T-helper 1 cell (primary cell): ENCODE measurements at places on chromosomes 16 and 17.
A peak's percentile ranks its signal among the peaks of the same experiment; 100 is the strongest.

- DNase-seq, result peak; percentile 56
These were observed 53.4 kb downstream of the MFSD11 start for GRCh38 chr17:76791053-76791980.

- no peak for DNase-seq
These were observed 161.2 kb upstream of the IRX3 start for GRCh38 chr16:54447576-54448440.

- peak; percentile 89 for DNase-seq
These were observed 16.7 kb upstream of the C17orf78 start for GRCh38 chr17:37358830-37359681.

DNA sequence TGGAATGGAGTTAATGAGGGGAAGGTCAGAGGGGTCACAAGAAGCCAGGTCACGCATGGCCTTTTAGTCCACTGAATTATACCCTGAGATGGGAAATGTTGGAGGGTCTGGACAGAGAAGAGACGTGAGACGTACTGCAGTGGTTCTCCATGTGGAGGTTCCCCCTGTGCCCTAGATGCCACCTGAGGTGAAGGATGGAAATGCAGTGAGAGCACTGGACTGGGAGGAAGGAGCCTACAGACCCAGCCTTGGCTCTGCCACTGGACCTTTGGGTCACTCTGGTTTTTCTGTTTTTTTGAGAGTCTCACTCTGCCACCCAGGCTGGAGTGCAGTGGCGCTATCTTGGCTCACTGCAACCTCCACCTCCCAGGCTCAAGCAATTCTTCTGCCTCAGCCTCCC, 1.8 kb upstream of the PLSCR3 start:
- no peak for DNase-seq

- DNase-seq, result no peak
These were observed 15.3 kb upstream of the TXNDC11 start for GRCh38 chr16:11757671-11758545.

GRCh38 chr16:83609178-83609577, 198.6 kb upstream of the HSBP1 start:
- DNase-seq, result no peak

DNA sequence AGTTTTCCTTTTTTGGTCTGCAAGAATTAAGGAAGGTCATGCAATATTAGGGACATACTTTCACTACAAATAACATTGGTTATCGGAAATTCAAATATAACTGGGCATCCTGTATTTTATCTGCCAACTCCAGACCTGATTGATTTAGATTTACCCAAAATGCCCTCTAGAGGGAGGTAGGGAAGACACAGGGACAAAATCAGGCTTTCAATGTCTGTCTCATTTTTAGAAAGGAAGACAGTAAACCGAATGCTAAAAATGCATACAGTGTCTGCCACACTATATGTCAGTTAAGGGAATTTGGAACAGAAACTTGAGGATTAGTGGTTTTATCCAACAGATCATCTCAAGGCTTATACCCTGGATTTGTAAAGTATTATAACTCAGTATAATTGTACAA, 161.7 kb upstream of the SOX9 start:
- no peak for DNase-seq

GRCh38 chr17:80220736-80221215, 549 bp downstream of the SLC26A11 start:
- no peak for DNase-seq

DNA sequence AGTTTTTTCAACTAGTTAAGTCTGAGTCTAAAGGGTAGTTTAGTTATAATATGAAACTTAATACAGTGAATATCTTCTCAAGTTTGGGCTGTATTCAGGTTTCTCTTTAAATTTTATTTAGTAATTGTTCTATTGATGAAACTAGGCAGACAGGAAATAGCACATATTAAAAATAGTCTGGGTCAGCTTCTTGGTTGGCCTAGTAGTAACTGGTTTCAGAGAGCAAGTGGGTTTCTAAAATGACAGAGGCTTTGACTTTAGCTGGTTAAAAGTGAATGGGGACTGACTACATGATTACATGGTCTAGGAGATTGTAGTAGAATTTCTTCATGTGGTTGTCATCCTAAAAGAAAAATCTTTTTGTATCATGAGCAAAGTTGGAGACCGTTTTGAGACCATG, 46.8 kb downstream of the OMG start:
- DNase-seq, result no peak

DNA sequence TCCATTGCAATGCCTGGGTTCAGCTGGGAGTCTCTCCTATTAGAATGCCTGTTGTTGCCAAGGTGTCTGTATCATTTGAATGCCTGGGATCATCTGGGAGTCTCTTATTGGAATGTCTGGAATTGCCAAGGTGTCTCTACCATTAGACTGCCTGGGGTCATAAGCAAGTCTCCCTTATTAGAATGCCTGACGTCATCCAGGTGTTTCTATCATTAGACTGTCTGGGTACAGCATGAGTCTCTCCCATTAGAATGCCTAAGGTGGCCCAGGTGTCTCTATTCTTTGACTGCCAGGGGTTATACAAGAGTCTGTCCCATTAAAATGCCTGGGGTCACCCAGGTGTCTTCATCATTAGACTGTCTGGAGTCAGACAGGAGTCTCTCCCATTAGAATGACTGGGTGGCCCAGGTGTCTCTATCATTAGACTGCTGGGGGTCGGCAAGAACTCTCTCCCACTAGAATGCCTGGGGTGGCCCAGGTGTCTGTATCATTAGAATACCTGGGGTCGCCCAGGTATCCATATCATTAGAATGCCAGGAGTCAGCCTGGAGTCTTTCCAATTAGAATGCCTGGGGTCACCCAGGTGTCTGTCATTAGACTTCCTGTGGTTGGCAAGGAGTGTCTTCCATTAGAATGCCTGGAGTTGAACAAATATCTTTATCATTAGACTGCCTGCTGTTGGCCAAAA, 2274.0 kb downstream of the TP53TG3F start:
- no peak for DNase-seq

DNA sequence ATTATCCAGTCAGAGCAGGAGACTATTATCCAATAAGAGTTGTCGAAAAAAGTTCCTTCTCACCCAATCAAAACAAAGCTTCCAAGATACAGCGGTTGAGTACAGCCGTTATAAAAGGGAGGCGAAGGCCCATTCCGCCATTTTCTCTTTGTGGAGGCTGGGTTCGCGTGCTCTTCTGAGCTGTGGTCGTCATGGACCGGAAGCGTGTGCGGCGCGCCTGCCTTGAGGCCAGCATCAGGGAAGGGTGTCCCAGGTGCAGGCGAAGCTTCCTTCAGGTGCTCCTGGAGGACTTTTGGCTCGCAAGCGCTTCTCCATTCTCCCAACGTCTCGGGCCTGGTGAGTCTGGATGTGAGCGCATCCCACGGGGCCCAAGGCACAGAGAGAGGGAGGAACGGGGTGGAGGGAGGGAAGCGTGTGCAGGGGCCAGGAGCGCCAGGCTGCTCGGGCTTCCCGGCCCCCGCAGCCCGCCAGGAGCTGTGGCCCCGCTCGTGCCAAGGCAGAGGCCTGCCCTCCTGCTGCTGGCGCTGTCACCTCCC, 99.2 kb downstream of the GOSR1 start:
- no peak for DNase-seq

DNA sequence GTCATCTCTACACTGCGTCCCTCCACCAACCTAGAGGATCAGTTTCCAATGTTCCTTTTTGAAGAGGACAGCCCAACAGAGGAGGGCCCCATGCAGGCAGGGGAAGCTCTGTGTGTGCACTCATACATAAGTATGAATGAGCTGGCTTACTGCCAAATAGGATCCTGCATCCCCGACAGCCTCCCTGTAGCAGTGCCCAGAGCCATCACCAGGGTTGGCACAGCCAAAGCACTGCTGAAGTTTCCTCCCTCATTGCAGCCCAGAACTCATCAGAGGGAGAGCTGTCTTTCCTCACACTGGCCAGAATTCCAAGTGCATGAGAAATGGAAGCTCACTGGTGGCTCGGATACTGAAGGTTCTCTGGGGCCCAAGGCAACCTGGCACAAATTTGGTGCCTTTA, 114.4 kb downstream of the ASIC2 start:
- no peak for DNase-seq

DNA sequence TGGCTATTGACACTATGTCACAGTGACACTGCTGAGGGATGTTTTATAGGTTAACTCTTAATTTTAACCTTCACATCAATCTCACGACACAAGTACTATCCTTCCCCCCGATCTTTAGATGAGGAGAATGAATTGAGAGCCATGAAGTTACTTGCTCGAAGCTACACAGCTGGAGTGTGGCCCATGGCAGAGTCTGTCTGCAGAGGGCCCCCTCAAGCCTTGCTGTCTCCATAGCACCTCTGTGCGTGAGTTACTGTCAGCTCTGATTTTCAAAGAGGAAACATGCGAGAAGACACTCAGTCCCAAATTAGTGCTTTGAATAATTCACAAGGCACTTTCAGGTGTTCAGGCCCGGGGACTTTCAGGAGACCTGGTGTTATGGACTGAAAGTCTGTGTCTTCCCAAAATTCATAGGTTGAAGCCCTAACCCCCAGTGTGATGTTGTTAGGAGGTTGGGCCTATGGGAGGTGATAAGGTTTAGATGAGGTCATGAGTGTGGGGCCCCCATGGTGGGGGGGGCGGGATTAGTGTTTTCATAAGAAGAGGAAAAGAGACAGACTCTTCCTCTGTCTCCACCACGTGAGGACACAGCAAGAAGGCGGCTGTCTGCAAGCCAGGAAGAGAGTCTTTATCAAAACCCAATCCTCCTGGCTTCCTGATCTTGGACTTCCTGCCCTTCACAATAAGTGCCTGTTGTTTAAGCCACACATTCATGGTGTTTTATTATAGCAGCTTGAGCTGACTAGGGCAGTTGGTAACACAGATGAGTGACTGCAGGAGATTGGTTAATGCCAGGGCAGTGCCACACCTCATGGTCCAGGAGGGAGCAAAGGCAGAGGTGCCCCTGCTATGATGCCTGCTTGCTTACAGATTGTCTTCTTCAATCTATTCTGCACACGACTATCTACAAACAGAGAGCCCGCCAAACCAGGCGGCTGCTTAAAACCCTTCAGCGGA, 281.8 kb downstream of the HAPSTR1 start:
- DNase-seq, result no peak

- no peak for DNase-seq
These were observed 151.2 kb downstream of the CMIP start for GRCh38 chr16:81595629-81596292.

DNA sequence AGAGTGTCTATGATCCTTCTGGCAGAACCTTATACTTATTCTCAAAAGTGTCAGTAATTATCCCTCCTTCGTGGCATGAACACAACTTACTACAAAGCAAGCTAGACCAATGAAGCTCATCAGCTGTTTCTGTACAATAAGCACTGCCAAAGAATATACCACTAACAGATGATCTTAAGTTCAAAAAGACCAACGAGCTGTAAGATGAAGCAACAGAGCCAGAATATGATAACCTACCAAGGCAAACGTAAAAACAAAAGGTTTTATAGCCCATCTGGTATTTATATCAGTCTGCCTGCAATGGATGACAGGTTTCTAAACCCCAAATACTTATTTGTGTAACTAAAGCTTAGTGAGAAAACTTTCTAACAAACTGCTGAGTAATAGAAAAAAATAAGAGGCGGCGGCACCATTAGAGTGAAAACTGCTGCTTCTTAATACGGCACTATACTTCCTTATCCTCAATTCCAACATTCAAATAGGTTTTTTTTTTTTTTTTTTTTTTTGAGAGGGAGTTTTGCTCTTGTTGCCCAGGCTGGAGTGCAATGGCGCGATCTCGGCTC, 22.1 kb downstream of the NME2 start:
- DNase-seq, result no peak

- no peak for DNase-seq
These were observed 3.9 kb downstream of the KRT12 start for GRCh38 chr17:40862985-40863733.

- no peak for DNase-seq
These were observed 17.8 kb upstream of the NAGLU start for GRCh38 chr17:42518046-42518754.

DNA sequence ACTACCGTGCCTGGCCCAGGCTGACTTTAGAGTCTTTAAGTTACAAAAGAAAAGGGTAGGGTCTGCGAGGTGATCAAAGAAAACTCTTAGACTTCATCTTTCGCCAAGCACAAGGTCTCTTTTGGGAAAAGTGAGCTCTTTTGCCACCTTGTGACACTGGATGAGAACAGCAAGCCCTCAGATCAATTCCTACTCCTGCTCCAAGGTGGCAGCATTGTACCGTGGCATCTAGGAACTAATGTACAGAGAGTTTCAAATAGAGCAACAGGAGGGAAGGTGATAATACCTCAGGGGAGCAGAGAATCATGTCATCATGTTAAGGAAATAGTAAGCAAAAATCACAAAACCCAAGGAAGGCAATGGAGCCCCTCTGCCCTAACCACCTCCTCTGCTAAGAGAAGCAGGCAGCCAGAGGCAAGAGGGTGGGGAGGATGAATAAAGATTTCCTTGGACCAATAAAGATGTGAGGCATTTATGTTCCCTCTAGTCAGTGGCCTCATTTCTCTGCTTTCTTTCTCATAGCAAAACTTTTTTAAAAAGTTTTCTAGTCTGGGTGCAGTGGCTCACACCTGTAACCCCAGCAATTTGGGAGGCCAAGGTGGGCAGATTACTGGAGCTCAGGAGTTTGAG, 2.1 kb upstream of the C17orf78 start:
- DNase-seq, result peak; percentile 31

- no peak for DNase-seq
These were observed 368.8 kb downstream of the SLC39A11 start for GRCh38 chr17:72723711-72724110.

DNA sequence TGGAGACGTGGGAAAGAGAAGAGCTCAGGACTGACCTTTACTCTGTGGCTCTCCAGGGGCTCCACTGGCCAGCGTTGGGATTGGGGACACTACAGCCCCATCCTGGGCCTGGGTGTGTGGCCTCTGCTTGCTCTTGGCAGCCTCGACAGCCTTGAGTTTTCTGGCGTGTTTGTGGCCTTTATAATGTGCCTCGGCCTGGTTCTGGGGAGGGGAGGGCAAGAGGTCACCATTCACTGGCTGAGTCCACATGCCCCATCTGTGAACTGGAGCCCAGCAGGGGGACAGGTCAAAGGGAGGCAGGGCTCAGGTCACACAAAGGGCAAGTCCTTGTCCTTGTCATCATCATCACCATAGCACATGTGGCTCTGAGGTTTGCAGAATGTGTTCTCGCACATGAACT, 11.7 kb downstream of the NKIRAS2 start:
- no peak for DNase-seq

DNA sequence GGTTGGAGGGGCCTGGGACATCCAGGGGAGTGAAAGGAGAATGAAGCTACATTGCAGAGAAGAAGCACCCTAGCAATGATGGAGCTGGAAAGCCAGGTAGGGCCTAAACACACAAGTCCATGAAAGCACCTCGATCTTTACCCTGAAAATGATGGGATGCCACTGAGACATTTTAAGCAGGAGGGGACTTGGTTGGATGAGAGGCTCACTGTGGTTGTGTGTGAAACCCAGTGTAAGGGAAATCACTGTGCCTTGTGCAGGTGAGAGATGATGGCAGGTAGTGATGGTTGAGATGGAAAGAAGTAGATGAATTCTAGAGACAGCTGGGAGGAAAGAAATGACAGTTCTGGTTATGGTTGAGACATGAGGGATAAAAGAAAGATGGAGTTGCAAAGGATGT, 132.9 kb upstream of the CACNG3 start:
- no peak for DNase-seq

- DNase-seq, result no peak
These were observed 75.8 kb upstream of the METTL9 start for GRCh38 chr16:21523411-21524067.

- no peak for DNase-seq
These were observed 37.5 kb upstream of the TOM1L1 start for GRCh38 chr17:54863176-54863575.
